ENCODE measurements at places on chromosomes 4 and X.
A peak's percentile ranks its signal among the peaks of the same experiment; 100 is the strongest.

DNA sequence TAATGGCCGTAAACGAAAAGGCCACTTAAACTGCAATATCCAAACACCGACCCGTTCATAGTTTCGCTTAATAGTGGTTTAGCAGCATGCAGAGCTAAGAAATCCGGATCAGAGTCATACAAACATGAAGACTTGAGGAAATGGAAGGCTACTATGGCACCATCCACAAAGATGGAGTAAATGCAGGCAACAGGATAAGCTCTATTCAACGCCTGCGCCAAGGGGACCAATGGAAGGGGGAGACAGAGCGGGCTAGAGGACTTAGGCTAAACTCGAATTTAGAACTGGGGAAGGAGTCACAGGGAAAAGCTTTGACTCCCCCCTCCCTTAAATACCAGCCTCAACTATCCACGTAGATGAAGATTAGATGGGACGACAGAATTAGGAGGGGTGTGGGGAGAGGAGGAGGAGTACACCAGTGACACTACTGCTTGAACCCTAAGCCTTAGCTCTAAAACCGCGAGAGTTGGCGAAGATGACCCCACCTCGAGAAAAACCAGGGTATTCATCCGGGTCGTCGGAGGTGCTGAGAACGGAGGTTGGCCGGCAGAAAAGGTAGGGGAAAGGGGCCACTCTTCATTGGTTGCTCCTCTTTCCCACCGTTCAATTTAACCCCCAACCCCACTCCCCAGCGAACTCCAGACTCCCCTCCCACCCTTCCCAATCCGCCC is 3.5 kb downstream of the HUWE1 start:
- DNase-seq: peak; percentile 33

GRCh38 chr4:84583876-84584380 is 1.0 kb downstream of the CDS1 start:
- peak; percentile 62 for DNase-seq

- no peak for DNase-seq
Measured at GRCh38 chrX:12962041-12962504, 12.8 kb upstream of the TMSB4X start.

GRCh38 chr4:3237712-3238560 is 11.0 kb upstream of the MSANTD1 start:
- DNase-seq: no peak
